ENCODE measurements at places on chromosomes 2 and 18.

DNA sequence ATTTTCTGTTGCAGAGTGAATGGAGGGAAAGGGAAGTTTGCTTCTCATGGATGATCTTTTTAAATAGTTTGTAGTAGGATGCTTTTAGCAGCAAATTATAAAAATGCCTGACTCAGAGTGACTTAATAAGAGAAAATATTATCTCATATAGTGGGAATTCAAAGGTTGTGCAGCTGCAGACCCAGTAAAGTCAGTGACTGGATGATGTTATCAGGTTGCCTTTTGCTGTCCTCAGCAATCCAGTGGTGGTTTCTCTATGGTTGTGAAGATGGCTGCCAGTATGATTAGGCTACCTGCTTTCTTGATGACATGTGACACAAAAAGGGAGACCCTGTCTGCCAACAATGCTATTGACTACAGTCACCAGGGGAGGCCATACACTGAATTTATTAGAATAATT, 184.8 kb downstream of the DIS3L2 start:
- DNase-seq: peak; percentile 36

DNA sequence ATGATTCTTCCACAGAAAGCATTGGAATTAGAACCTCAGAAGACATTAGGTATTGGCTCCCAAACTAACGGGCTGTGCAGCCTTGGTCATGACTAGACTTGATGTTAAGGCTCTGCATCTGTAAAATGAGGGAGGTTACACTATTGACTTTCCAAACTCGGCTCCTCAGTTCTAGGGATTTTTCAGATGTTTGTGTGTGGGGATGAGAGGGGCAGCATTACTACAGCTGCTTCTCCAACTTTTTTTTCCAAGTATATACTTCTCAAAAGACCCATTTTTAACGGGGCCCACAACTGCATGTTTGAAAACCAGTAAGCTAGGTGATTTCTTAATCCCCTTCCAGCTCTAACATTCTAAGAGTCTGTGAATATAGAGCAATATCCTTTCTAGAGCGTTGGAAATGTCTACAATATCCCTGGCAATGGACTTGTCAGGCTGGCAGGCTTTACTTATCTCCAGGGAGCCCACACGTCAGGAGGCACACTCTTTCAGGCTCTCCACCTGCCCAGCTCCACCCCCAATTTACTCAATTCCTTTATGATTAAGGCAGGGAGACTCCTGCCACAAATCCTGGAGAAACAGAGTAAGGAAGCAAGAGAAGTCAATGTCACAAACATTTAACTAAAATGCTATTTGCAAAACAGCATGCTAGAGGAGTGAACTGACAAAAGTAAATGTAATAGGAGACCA, 844 bp upstream of the MPV17 start:
- DNase-seq: no peak

DNA sequence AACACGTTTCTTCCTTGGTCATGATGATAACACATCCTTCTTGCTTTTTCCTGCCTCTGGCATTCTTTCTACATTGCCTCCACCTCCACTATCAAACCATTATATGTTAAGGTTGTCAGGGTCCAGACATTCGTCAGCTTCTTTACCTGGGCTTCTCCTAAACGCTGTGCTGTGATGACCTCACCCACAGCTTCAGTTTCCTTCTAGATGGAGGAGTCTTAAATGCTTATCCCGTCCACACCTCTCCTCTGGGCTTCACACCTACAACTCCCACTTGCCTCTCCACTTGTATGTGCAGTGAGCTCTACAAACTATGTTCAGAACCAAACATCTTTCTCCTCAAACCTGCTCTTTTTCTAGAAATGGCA, 666 bp upstream of the STAT1 start:
- no peak for DNase-seq

GRCh38 chr2:234451852-234452625, 44.8 kb downstream of the ARL4C start:
- DNase-seq: peak; percentile 76

GRCh38 chr2:151258121-151258520, 3.5 kb downstream of the RBM43 start:
- peak; percentile 79 for DNase-seq

- DNase-seq: no peak
Measured at GRCh38 chr2:33494155-33494779, 17.8 kb downstream of the RASGRP3 start.

DNA sequence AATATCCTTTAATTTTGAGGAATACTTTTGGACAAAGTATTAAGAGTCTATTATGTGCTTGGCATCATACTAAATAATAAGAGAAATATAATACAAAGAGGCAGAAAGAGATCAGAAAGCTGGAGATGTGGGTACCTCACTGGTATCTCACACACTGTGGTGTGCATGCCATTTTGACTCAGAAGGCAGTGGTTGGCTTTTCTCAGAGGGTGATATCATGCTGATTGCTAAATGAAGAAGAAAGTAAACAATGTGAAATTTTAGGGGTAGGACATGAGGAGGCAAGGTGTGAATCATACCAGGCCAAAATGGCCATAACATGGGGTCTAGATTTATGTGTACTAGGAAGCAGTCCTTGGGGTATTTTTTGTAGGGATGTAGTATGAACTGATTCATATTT, 16.6 kb upstream of the SPOPL start:
- DNase-seq: peak; percentile 16

DNA sequence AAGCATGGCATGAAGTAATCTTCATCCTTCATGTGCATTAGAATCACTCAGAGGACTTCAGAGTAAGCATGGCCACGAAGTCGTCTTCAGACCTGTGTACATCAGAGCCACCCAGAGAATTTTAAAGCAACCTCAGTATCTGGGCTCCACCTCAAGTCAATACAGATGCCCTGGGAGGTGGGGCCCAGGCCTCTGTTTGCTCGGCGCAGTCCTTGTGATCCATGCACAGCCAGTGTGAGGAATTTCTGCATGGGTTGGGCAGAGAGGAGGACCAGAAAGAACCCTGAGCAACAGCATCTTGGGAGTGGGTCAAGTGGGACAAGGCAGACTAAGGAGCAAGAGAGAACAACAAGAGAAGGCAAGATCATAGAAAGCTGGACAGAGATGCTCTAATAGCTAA, 220.4 kb upstream of the TMEM200C start:
- no peak for DNase-seq

DNA sequence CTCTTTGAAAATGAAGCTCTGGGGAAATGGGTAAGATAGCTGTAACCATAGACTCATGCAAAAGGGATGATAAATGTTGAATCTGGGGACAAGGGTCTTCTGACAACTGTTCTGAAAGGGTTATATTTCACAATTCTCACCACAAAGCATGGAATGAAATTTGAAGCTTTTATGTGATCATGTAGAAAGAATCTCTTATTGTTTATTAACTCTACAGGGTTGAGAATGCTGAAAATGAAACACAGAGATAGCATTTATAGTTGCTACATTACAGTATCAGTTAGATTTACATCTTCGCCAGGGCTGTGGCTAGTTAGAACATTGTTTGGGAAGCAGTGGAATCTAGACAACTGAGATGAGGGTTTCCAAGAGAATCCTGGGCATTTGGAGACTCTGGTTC, 97.4 kb upstream of the LHCGR start:
- DNase-seq: peak; percentile 58

GRCh38 chr18:48833701-48834412, 116.9 kb downstream of the SMAD7 start:
- no peak for DNase-seq

DNA sequence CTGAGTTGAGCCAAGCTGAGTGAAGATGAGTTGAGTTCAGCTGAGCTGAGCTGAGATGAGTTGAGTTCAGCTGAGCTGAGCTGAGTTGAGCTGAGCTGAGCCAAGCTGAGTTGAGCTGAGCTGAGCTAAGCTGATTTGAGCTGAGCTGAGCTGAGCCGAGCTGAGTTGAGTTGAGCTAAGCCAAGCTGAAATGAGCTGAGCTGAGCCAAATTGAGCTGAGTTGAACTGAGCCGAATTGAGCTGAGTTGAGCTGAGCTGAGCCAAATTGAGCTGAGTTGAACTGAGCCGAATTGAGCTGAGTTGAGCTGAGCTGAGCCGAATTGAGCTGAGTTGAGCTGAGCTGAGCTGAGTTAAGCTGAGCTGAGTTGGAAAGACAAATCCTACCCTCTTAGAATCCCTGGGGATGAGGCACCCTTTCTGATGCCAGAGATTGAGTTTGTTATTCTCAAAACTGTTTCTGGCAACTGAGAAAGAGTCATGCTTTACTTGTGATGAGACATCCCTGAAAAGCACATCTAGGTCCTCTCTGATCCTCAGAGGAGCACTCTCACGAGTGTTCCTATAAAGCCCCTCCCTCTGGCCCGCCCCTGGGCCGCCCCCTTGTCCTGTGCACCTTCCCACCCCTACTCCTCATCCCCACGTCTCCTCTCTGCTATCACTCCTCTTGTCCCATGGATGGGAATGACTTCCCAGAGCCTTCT, 116.5 kb downstream of the MCFD2 start:
- no peak for DNase-seq

- DNase-seq: no peak
Measured at GRCh38 chr2:149055751-149056150, 17.3 kb downstream of the LYPD6B start.

- no peak for DNase-seq
Measured at GRCh38 chr18:3901811-3902210, 451.8 kb downstream of the TGIF1 start.

GRCh38 chr2:108541451-108541850, 7.2 kb downstream of the LIMS1 start:
- DNase-seq: no peak

DNA sequence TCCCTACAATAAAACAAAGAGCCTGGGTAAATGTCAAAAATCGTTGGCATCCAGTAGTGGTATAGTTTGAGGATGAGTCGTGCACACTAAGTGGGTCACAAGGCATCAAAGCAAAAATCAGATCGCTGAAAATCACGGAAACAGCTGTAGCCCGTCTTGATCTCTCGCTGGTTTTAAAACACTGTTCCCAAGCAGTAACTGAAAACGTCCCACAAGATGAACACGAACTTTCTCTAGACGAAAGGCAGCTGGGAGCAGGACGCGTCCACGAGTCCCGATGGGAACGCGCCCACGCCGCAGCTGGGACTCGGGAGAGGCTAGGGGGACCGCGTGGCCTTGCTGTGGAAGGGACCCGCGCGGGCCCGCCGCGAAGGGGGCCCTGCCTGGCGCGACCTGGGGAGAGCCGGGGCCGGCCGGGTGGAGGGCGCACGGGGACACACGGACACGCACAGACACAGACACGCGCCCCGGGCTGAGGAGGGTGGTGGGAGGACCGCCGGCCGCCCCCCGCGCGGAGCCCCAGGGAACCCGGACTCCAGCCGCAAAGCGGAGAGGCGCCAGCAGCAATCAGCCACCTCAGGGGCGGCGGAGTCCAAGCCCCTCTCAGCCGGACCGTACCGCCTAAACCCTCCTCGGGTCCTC, 651 bp downstream of the STK17B start:
- peak; percentile 69 for DNase-seq

DNA sequence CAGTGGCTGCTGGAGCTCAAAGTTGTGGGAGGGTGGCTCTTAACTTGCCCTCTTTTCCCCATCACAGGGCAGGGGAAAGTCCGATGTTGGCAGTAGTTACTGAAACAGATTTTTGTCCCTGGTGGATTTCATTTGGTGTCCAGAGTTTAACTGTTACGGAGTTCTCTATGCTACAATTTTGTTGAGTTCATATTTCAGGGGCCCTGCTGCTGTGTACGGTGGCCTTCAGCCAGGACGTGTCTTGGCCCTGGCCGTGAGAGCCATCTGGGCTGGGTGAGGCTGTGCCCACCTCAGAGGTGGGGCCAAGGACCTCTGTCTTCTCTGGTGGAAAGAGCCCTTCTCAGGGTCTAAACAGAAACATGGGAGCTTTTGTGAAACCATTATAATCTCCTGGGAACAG, 67.4 kb downstream of the SH3YL1 start:
- DNase-seq: no peak

DNA sequence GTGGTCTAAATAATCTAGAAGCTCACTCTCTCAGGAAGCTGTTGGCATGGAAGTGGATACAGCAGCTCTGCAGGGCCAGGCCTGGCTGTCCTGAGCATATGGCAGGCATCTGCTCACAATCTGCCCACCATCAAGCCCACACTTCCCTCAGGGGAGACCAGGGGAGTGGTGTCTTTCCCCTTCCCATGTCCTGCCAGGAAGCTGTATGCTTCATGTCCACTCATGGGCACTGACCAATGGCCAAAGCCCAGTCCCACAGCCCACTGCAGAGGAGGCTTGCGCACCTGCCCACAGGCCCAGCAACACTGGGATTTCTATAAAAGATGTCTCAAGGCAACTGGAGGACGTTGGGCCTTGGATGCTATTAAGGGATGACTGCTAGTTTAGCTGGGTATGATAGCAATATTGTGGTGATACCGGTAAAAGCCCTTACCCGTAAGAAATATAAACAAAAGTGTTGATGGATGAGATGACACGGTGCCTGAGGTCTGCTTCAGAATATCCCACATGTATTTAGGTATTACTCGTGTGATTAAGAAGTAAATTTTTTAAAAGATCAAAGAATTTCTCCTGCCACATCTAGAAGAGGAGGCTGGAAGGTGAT, 106.7 kb upstream of the CTDP1 start:
- DNase-seq: no peak

- no peak for DNase-seq
Measured at GRCh38 chr2:235860871-235861270, 307.3 kb downstream of the GBX2 start.

Measured in myocyte (in vitro differentiated cells).